Activated naive CD4-positive, alpha-beta T cell treated with anti-CD3 and anti-CD28 coated beads, Interleukin-2, amount 50 U/mL, for 72 hours (primary cell): ENCODE measurements at places on chromosomes 12 and 14.

GRCh38 chr12:8951744-8952143 is 2.3 kb upstream of the M6PR start:
- peak; percentile 61 for DNase-seq

- DNase-seq: no peak
Observed at GRCh38 chr14:56797569-56798446, 12.5 kb downstream of the OTX2 start.

DNA sequence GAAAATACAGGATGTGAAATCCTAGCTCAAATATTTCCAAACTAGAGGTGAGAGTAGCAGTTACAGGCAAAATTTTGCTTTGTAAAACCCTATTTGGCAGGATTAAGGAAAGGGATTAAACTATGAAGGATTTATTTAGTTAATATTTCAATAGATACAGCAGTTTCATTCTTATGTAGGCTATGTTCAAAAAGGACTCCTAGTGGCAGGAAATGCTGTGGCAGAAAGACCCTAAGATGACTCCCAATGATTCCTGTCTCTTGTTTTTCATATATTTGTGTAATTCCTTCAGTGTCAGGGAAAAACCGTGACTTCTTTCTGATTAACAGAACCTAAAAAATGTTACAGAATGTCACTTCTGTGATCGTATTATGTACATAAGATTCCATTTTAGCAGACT is 299.5 kb upstream of the RPL10L start:
- no peak for DNase-seq

DNA sequence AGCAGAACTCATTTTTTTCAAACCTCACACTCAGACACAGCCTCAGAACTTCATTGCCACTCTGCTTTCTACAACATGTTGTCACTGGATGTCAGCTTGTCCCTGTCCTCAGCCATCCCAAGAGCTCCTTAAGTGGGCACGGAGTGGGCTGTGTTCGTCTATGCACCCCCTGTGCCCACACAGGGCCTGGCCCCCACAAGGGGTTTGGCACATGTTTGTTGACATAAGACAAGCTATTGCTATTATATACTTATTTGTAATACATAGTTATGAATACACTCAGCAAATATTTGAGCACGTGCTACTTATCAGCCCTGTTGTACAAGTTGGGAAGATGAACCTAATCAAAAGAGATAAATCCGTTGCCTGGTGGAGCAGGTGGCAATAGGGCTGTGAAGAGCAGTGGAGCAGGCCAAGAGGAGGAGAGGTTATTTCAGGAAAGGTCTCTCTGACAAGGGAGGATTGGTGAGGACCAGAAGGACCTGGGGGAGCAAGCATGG is 4.3 kb upstream of the BDKRB1 start:
- no peak for DNase-seq
